Stimulated activated CD4-positive, alpha-beta T cell treated with anti-CD3 and anti-CD28 coated beads, Interleukin-4, amount 100 ng/mL, for 1 hour (primary cell): ENCODE measurements at places on chromosomes 5 and 9.

GRCh38 chr9:63816751-63817621 is 1468.0 kb downstream of the FOXD4L5 start:
- DNase-seq, result peak; percentile 74

DNA sequence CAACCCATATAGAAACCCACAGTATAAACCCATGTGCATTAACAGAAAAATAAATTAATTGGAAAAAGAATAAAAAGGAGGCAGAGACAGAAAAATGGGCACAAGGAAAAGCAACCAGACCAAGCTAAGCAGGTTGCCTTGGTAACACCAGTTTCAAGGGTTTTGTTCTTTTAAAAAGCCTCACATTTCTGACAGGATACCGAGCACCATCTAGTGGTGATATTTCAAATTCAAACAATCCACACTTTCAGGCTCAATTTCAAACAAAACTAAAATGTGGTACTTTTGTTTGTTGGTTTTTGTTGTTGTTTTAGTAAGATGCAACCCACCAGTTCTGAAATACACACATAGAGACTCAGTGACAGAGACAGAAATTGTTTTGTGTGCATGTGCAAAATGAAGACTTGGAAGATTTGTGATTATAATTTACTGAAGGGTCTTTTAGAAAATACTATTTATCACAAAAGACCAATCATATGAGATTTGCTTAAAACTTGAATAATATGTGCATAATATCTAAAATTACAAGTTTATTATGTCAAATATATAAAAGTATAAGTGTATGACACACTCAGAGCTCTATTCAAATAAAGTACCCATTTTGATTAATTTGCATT is 318.2 kb downstream of the SLCO4C1 start:
- no peak for DNase-seq

- no peak for DNase-seq
Measured at GRCh38 chr9:6870650-6871477, 113.1 kb downstream of the KDM4C start.

- peak; percentile 28 for DNase-seq
Measured at GRCh38 chr5:53069626-53070025, 39.9 kb downstream of the MOCS2 start.

- no peak for DNase-seq
Measured at GRCh38 chr5:128538000-128538249, at the start of gene FBN2. TSS of gene FBN2 (minus strand) at chr5:128538245. CDS start at chr5:128537603, 642 bp downstream.

DNA sequence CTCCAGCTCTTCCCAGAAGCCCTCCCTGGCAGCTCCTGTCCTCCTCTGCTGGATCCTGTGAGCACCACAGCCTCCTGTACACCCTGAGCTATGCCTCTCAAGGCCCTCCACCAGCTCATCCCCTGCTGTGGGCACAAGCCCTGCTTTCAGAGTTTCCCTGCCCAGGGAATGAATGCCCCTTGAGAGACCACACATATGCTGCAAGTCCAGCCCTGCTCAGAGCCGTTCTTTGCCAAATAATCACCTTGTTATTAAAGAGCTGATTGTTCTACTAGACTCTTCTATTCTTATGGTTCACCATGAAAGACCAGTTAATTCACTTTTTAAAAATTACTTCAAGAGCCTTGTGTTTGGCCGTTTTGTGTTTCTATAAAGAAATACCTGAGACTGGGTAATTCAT is 121.5 kb downstream of the MVB12B start:
- no peak for DNase-seq

DNA sequence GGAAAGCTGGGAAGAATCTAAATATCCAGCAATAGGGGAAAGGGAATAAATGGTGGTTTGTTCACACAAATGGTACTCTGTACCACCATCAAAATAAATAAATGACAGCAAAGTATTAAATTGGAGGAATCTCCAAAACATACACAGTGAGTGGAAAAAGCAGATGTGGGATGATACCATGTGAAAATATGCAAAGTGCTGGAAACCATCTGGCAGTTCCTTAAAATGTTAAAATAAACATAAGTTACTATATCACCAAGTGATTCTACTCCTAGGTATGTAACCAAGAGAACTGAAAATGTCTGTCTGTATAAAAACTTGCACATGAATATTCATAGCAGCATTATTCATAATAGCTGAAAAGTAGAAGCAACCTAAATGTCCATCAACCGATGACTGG is 41.9 kb upstream of the TEX48 start:
- no peak for DNase-seq

- DNase-seq, result no peak
Measured at GRCh38 chr9:14175778-14176177, 138.2 kb downstream of the NFIB start.

GRCh38 chr5:131378721-131379541 is 115.1 kb downstream of the CDC42SE2 start:
- no peak for DNase-seq

DNA sequence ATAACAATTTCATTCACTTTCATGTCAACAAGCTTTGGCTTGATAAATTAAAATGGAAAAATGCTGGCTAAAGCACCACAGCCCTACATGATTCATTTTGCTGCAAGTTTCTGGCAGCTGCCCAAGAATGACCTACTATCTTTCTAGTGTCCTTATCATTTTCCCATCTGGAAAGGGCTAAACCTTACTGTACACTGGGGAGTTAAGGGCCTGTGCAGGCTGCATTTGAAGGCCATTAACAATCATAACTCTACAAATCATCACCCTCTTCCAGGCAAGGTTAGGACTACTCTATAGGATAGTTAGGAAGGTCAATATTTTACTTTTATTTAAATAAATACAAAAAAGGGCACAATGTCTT is 579.7 kb upstream of the ZNF608 start:
- DNase-seq, result no peak

DNA sequence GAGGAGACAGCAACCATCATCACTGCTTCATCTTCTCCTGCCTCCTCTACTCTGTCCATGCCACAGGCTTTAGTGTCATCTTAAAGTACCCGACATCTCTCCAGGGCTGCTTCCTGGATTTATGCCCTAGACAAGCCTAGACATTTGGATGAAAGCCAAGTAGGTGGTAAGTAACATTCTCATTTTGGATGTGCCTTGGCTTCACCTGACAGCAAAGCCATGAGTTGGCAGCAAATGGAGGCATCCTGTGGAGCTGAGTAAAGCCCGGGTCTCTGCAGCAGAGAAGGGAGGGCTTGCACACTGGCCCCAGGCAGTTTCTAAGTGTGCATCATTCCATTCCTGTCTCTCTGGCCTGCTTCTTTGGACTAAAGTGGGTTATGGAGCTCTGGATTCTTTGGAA is 299.1 kb downstream of the DMAC1 start:
- no peak for DNase-seq

- no peak for DNase-seq
Measured at GRCh38 chr5:176723440-176723839, 76.2 kb downstream of the TSPAN17 start.

GRCh38 chr5:138873466-138874221 is 1.5 kb downstream of the LRRTM2 start:
- DNase-seq, result no peak

DNA sequence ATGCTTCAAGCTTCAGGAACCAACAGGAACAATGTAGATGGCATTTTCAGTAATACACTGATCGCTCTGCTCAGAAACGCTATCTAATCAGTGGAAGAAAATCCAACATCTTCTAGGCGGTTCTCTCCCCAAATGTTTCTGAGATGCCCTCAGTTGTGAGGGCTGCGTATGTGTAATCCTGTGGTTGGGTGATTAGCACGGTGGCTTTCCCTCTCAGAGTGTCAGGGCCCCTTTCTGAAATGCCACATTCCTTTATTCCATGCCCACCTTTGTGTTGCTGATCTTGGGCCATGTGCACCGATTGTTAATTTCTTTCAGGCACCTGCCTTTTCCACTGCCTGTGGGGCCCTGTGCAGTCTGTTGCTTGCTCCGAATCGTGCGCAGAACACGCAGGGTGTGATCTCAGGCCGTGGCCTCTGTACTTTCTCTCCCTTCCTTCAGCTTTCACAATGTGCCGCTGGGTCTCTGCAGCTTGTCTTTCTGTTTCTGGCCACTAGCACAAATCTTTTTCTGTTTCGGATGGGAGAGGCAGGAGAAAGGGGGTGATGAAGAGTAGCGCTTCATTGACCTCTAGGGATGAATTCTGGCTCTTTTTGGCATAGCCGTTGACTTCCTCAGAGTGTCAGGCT is 324.0 kb downstream of the PARP8 start:
- no peak for DNase-seq

DNA sequence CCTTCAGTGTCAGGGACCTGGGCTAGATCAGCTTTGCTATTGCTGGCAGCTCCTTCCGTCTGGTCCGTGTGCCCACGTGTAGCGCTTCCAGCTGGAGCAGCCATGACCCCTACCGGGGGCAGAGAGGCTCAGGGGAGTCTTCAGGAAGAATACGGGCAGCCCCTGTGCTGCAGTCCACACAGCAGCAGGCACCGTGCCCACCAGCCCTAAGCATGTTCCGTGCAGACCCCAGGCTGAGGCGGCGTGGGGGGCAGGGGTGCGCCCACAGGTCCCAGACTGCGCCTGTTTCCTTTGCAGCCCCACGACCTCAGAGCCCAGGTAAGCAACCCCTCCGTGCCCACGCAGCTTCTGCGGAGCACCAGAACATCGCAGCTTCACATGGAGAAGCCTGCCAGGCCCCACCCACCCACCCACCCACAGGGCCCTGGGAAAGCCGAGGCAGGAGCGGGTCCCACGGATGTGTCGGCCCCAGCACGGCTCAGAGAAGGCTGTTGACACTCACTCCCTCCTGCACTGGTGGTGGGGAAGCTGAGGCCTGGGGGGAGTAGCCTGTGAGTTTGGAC is 83.1 kb downstream of the KCNT1 start:
- no peak for DNase-seq

DNA sequence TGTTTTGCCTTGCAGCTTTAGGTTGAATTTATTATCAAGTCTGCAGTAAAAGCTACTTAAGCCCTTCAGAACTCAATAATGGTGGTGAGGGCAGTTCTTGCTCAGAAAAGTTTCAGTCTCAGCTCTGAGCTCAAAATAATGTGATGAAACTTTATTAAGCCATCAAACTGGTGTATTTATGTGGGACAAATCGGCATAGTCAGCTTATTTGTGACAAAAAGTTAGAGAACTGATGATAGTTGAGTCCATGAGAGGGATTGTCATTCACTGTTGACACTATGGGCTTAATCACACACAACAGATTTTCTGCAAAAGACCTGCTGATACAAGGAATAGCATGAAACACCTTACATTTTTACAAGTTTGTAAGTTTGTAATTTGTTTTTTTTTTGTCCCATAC is 9.4 kb downstream of the SRD5A1 start:
- no peak for DNase-seq

- no peak for DNase-seq
Measured at GRCh38 chr5:20000416-20000815, 12.4 kb upstream of the CDH18 start.

DNA sequence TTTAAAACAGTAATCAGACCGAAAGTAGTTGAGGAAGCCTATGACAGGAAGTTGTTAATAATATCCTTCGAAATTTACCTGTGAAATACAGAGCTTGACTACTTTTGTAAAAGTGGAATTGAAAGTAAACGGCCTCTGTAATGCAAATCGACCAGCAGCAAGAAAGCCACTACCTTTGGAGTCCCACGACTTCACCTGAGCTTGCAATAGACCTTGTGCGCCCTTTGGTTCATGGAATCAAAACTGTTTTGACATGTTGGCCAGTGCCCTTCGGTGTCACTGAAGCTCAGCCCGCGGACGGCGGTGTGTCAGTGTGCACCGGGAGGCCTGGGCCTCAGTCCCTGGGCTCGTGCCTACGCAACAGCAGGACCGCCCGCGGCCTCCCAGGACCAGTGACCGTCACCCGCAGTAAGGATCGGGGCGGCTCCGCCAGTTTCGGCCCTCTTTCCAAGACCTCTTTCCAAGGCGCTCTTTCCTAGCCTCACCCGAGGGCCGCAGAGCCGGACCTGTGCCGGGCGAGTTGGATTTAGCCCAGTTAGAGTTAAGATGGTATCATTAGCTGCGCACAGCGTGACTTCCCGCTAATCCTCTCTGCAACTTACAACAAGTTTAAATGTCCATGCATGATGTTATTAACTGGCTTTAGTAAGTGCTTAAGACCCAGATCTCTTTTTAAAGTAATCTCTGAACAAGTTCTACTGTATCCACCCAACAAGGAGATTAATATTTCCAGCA is 223.3 kb downstream of the MEF2C start:
- no peak for DNase-seq

DNA sequence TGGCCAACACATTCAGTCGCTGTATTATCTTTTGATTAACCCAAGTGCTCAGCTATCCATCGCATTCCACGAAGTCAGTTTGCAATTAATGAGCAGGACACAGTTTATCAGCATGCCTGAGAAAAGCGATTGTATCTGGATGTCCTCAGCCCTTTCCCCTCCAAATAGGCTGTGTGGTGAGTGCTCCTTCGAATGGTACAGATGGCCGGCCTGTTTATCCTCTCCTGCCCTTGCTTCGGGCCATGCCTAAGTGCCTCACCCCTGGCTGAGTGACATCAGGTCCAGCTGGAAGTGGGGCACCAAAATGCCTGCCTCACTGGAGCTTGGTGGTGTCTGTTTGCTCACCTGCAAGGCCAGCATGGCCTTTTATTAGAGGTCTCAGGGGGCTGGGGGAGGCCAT is 317.3 kb downstream of the GADD45G start:
- no peak for DNase-seq

- DNase-seq, result peak; percentile 29
Measured at GRCh38 chr9:306907-307306, 92.2 kb downstream of the DOCK8 start.

- no peak for DNase-seq
Measured at GRCh38 chr9:118330191-118330986, 626.2 kb downstream of the TLR4 start.

DNA sequence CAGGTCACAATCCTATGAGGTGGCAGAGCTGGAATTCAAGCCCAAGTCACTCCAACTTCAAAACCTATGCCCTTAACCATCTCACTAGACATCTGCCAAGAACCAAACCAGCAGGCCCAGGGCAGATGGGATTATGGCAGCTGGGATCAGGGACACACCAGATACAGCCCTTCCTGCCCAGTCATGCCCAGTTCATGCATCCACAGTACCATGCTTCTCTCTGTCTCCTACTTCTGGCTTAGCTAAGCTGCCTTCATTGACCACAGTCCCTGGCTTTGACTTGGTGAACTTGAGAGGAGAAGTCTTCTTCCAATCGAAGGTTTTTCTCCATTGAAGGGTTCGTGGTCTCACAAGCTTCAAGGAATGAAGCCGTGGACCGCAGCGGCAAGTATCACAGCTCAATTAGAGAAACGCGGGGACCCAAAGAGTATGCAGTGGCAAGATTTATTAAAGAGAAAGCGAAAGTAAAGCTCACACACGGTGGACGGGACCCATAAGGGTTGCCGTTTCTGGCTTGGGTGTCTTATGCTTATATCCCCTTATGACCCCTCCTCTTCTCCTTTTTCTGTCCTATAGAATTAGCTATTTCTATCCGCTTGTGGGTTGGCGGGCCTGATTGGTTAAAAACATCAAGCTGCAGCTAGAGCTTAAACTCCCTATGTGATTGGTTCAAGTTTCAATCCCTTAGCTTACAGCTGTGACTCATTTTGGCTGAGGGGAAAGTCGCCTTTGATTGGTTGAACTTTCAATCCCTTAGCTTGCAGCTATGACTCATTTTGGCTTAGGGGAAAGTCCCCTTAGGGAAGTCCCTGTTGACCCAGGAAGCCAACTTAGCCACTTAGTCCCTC is 101.2 kb downstream of the TRIM36 start:
- peak; percentile 2 for DNase-seq

GRCh38 chr9:91431485-91431884 is 7.9 kb upstream of the NFIL3 start:
- DNase-seq, result no peak
